Right renal pelvis (tissue), 4 donors: ENCODE measurements at places on chromosomes 1 and 21.

DNA sequence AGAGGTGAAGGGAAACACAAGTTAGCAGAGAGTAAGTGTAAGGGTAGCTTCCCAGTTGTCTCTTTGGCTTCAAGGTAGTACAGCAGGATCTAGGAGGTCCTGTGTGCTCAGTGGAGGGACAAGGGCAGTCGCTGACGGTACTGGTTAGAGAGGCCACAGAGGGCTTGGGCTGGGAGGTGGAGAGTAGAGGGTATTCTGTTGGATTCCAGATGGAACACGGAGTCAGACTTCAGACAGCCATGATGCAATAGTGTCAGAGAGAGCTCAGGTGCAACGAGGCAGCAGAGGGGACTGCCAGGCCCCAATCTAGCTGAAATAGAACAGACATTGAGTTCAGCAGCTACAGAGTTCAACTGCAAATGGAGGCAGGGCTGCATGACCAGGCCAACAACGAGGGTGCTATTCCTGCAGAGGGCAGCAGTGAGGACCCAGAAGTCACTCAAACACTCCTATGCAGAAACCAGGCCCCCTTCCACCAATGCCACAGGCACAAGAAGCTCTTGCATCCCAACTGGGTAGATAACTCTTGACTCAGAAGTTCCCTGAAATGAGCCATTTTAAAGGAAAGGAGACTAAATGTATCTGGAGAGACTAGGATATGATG is 325.0 kb upstream of the ESRRG start:
- no peak for DNase-seq

DNA sequence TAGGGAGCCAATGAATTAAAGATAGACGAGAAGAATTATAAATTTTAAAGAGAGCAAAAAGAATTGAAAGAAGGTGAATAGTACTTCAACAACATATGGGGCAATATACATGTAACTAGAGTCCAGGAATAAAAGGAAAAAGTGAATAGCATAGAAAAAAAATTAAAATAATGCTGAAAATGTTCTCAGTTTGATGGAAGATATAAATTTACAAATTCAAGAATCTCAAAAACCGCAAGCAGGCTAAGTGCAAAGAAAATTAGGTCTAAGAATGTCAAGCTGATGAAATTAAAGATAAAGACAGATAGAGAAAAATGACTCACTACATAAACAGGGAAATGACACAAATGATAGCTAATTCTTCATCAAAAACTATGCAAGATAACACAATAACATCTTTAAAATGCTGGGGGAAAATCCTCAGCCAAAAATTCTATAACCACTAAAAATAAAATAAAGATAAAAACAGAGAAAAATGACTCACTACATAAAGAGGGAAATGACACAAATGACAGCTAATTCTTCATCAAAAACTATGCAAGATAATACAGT is 326.3 kb downstream of the TBX15 start:
- DNase-seq = no peak

DNA sequence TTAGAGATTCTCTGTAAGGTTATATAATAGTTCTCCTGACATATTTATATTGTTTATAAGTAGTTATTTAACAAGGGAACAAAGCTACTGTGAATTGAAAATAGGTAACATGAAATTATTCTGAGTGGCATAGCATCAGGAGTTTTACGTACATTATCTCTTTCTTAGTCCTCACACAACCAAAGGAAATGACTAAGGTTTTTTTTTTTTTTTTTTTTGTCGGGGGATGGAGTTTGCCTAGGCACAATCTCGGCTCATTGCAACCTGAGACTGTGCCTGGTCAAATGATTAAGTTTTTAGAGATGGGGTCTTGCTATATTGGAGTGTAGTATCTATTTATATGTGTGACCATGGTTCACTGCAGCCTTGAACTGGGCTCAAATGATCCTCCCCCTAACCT is 24.9 kb downstream of the TMED5 start:
- no peak for DNase-seq

- DNase-seq = peak; percentile 99
Observed at GRCh38 chr1:113904674-113905434, at the start of the genes AP4B1 and DCLRE1B. Gene AP4B1 (minus strand): TSS chr1:113904799. CDS start chr1:113904717, 82 bp downstream. Gene DCLRE1B (plus strand): TSS chr1:113905326. CDS start chr1:113905587, 261 bp downstream.

DNA sequence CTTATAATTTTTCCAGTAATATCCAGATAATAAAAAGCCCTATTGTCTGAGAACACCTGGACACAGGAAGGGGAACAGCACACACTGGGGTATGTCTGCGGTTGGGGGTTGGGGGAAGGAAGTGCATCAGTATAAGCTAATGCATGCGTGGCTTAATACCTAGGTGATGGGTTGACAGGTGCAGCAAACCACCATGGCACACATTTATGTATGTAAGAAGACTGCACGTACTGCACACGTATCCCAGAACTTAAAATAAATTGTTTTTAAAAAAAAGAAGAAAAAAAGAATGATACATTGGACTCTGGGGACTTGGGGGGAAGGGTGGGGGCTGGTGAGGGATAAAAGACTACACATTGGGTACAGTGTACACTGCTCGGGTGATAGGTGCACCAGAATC is 144.9 kb upstream of the C1orf174 start:
- no peak for DNase-seq

DNA sequence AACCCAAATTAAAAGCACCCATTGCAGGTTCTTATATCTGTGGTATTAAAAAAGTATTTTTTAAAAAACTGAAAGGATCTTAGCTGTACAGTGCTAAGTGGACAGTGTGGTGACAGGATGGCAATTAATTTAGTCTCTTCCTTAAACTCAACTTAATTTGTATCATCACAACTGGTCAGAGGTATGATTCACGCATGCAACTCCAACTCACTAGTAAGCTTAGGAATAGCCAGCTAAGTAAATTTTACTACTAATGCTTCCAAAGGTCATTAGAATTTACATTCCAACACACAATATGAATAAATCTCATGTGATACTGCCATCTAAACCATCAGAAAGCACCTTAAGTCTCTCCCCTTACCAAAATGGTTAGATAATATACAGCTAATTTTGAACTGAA is 35.4 kb downstream of the ENAH start:
- no peak for DNase-seq

- DNase-seq = no peak
Observed at GRCh38 chr1:8879464-8879921, 1.0 kb upstream of the ENO1 start.

- DNase-seq = no peak
Observed at GRCh38 chr1:170032531-170033280, 41.8 kb downstream of the KIFAP3 start.

GRCh38 chr1:165903672-165904071 is 76.3 kb downstream of the UCK2 start:
- DNase-seq = no peak
